ENCODE measurements at places on chromosomes 2 and 18.

- no peak for DNase-seq
These were observed 48.5 kb upstream of the EPC2 start for GRCh38 chr2:148596018-148596417.

DNA sequence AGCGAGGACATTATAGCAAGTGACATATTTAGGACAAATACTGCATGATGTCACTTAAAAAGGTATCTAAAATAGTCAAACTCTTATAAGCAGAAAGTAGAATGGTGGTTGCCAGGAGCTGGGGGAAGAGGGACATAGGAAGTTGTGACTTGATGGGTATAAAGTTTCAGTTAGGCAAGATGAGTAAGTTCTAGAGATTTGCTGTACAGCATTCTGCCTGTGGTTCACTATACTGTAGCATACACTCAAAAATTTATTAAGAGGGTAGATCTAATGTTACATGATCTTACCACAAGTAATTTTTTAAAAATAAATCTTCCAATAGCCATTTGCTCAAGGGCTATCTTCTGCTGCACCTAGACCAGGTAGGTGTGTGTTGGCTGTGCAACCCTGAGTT is 78.1 kb upstream of the NPAS2 start:
- no peak for DNase-seq

- DNase-seq, result no peak
These were observed 107.2 kb downstream of the SCG2 start for GRCh38 chr2:223494942-223495341.

- no peak for DNase-seq
These were observed 201.1 kb downstream of the SH3RF3 start for GRCh38 chr2:109330056-109330455.

DNA sequence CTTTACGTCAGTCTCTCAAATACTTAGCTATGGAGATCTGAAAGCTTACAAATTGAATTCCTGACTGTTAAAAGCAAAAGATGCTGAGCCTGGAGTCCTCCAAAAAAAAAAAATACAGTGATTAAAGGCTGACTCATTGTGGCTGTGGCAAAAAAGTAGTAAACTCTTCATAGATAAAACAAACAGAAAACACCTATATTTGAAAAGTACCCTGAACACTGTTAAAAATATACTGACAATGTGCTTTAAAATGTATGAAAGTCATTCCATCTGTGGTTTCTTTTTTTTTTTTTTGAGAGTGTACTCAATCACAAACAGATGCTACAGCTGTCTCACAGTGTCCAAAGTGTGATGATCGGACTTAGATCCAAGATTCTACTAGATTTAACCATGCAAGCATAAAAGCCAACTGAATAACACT is 267.6 kb upstream of the CYP26B1 start:
- DNase-seq, result no peak

DNA sequence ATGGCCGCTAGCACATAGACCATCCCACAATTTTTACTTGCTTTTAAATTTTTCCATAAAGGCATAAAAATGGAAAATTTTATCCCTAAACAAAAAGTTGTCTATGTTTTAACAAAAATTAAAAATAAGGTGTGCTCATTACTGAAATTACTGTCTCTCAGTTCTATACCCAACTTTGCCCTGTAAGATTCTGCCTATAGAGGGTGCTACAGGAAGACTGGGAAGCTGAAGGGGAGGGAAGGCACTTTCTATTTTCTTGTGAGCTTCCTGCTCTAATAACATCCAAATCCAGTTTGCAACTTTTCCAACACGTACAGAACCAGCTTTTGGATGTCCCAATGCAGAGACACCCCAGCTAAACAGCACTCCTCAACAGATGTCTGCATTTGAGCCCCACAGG is 666.9 kb downstream of the PLCL1 start:
- no peak for DNase-seq

Measured in NCI-H1417 (cell line).